ENCODE measurements at places on chromosomes 4 and X.

GRCh38 chrX:47447607-47448006, 35.4 kb downstream of the ZNF41 start:
- no peak for DNase-seq

DNA sequence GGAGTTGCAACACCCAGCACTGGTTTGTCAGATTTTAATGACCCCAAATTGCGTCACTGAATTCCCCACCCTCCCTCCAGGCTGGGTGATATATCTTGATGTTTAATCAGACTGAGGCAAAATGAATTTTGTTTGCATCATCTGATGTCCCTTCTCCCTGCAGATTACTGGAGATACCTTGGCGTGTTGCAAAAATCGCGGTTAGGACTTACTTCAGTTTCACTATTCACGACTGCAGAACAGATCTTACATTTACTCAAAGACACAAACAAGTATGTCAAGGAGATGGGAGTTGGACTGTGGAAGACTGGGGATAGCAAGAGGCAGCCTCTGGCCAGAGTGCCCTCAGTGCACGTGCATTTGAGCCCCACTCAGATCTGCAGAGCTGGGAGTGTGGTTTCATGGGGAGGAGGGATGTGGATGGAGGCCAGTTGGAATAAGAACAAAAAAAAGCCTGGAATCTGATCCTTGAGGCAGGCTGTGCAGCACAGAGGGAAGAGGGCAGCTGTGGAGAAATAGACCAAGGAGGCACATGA, 92.2 kb upstream of the MTM1 start:
- peak; percentile 11 for DNase-seq

DNA sequence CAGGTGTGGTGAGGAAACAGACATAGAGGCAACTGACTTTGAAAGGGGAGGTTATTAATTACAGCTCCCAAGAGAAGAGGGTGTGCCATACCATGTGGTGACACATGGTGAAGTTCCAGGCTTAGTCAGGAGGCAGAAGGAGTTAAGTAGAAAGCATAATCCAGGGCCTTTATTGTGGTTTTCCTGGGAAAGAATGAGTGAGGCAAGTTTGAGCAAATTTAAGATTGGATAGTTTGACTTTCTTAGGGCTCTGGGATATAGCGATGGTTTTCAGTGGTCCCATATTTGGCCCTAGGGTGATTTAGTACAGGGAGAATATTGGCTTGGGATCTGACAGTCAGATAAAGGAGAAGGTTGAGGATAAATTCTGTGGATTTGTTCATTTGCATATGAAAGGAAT, 495.9 kb upstream of the FSTL5 start:
- no peak for DNase-seq

DNA sequence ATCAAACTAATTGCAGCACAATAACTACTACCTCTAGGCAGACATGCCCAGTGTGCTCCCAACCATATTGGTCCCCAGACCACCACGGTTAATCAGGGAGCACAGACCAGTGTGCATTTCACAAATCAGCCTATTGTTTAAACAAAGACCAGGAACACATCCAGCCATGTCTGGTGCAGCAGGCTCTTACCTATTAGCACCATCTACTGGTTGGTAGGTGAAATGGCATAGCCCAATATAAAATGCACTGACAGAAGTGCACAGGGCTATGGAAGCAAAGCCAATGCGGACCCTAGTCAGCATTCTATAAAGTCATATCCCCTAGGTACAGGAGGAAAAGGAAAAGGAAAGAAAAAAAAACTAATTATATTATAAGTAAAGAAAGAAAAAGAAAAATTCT, 15.5 kb upstream of the CYLC1 start:
- DNase-seq, result no peak

GRCh38 chr4:38119668-38120385, 159.6 kb downstream of the PTTG2 start:
- DNase-seq, result peak; percentile 56
